ENCODE measurements at places on chromosomes 1 and 21. TPM values are rescaled to one million over a fixed set of nuclear protein-coding genes. Genes with fewer than 3 reads are reported as not detected.

GRCh38 chr1:104874044-104874443 is 1124.3 kb downstream of the AMY1C start:
- no peak for DNase-seq

DNA sequence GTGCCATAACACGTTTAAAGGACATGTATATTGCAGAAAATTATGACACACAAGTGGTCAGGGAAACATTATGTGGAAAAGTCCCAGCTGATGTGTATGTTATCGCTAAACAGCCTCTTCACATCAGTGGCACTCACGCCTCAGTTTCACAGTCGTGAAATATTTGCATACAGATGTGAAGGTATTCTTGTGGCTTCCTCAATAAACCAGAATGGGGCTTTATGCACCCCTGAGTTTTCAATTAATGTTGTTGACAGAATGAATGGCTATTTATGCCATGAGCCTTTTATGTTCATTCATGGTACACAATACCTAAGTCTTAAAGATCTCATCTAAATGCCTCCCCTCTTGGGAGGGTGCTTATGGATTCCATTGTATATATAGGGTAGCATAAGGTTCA is 202.1 kb upstream of the ADGRL2 start:
- DNase-seq: no peak

DNA sequence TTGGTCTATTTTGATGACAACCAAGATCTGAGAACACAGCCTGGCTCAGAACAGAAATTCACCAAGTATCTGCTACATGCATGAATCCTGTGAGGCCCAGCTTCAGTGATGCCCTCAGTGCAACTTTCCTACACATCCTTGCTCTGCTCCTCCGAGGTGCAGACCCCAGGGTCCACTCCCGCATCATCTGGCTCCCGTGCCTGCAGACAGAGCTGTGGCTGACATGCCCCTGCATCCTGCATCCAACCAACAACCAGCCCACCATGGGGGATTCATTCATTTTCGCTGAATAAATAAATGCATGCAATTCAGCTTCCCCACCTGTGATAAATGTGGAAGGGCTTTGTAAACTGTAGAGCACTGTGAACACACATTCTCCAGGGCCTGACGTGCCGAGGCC is 112.3 kb downstream of the GLIS1 start:
- DNase-seq: no peak

GRCh38 chr1:33378976-33379375 is 51.9 kb downstream of the PHC2 start:
- DNase-seq: no peak

- no peak for DNase-seq
Observed at GRCh38 chr1:217896490-217896889, 265.3 kb downstream of the SPATA17 start.

DNA sequence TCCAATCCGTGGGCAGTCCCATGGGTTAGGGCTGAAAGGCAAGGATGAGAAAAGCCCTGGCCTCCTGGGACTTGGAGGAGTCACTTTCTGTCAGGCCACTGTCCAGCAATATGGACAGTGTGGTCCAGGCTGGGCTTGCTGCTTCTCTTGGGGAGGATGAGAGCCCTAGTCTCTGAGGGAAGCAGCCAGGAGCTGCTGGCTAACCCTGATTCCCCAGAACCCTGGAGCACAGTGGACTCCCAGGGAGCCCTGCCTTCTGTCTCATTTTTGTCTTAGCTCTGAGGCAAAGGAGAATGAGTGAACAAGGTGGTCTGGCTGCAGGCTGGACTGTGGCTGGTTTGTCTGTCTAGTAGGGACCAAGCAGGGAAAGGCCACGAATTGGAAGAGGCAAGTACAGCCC is 23.8 kb upstream of the EDN2 start:
- DNase-seq: no peak

DNA sequence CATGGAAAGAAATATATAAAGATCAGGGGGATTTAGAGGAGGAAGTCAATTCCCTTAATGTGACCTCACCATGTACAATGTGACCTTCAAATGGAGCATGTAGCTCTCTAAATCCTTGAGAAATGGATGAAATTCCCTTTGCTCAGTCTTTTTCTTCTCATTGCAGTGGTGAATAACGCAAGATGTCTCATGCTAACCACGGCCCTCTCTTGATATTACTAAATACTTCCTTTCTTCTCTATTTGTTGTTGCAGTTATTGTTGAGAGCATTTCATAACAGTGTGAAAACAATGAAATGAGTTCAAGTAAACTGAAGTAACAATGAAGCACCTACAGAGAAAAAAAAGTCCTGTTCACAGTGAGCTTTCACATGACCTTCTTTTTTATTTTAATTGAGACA is 55.6 kb downstream of the ZNF281 start:
- no peak for DNase-seq

- DNase-seq: no peak
Observed at GRCh38 chr1:18108299-18109057, 880 bp downstream of the IGSF21 start.

- no peak for DNase-seq
Observed at GRCh38 chr1:200038325-200038980, 10.9 kb downstream of the NR5A2 start.

DNA sequence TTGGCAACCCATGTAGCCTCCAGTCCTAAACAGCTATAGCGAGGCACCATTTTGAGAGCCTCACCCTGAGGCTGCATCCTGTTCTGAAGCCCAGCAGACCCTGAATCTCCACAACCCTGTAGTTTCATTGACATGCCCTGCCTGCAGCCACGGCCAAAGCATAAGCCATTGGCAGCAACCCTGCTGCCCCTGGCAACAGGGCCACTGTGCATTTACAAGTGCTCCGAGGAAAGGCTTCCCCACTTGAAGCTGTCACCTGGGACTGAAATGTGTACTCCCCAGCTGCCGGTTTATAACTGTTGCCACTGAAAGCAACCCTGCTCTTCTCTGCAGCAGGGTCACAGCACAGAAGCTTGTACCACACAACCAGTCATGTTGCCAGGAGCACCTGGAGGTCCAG is 124.2 kb upstream of the OLFM3 start:
- no peak for DNase-seq

- DNase-seq: no peak
Observed at GRCh38 chr1:208080396-208081286, 163.5 kb downstream of the PLXNA2 start.

- DNase-seq: peak; percentile 42
Observed at GRCh38 chr1:220886470-220887201, 7.4 kb downstream of the HLX start.

GRCh38 chr1:23397908-23398307 is 26.6 kb downstream of the TCEA3 start:
- no peak for DNase-seq

Gene KCNJ10
- 0.23 TPM for total RNA-seq

Gene PAPPA2
- 0.94 TPM for total RNA-seq

Gene CRYAA
- not detected for total RNA-seq

Gene NHLH2
- total RNA-seq: not detected

Gene PLXNA2
- total RNA-seq: 16.2 TPM

Gene OVAAL
- 0.39 TPM for total RNA-seq
